ENCODE measurements at places on chromosomes 1 and 21. TPM values are rescaled to one million over a fixed set of nuclear protein-coding genes. Genes with fewer than 3 reads are reported as not detected.

Gene BTBD19
- polyA plus RNA-seq, result not detected

Gene TMPRSS3
- polyA plus RNA-seq, result 5.2 TPM

Gene S100A12
- polyA plus RNA-seq, result not detected

Gene PTBP2
- 89.2 TPM for polyA plus RNA-seq

Gene CLDN17
- polyA plus RNA-seq, result not detected

Gene SELENBP1
- 0.83 TPM for polyA plus RNA-seq

Gene TNFRSF14
- polyA plus RNA-seq, result not detected

Gene LRRC47
- 11.7 TPM for polyA plus RNA-seq

Gene CLCA2
- not detected for polyA plus RNA-seq

Gene KRTAP13-2
- not detected for polyA plus RNA-seq

Gene CFAP74
- 1.2 TPM for polyA plus RNA-seq

Gene OLIG1
- 6.2 TPM for polyA plus RNA-seq

Gene ELAPOR1
- polyA plus RNA-seq, result 2.1 TPM

Gene CLDN14
- not detected for polyA plus RNA-seq

Gene XCL2
- not detected for polyA plus RNA-seq

Gene PARK7
- 1,137 TPM for polyA plus RNA-seq

Gene IQCC
- polyA plus RNA-seq, result not detected

Gene PALMD
- polyA plus RNA-seq, result 0.30 TPM

Gene RPE65
- polyA plus RNA-seq, result not detected

Gene EXO5
- not detected for polyA plus RNA-seq

Gene L1TD1
- polyA plus RNA-seq, result not detected

Gene AUNIP
- polyA plus RNA-seq, result not detected

Gene BCAR3
- 1.6 TPM for polyA plus RNA-seq

Gene LRRC53
- polyA plus RNA-seq, result 1.6 TPM

Gene DDR2
- polyA plus RNA-seq, result 1.1 TPM

Gene SPRR1A
- not detected for polyA plus RNA-seq

Gene CHIA
- polyA plus RNA-seq, result not detected

Gene KRTAP12-2
- not detected for polyA plus RNA-seq

Gene SLC1A7
- polyA plus RNA-seq, result not detected

Gene C4BPB
- not detected for polyA plus RNA-seq

Gene SH2D1B
- not detected for polyA plus RNA-seq

Gene ANGPTL3
- polyA plus RNA-seq, result not detected

Gene SPATA6
- 5.1 TPM for polyA plus RNA-seq

Gene EDN2
- not detected for polyA plus RNA-seq

Gene HES2
- polyA plus RNA-seq, result not detected

Gene TCHH
- polyA plus RNA-seq, result not detected

Gene ADGRL4
- 0.76 TPM for polyA plus RNA-seq

Gene DNASE2B
- polyA plus RNA-seq, result not detected

Gene KIF14
- 0.17 TPM for polyA plus RNA-seq

Gene DNAH14
- polyA plus RNA-seq, result not detected

Gene FALEC
- not detected for polyA plus RNA-seq

Gene PRDX1
- polyA plus RNA-seq, result 247 TPM

Gene ATP1A2
- polyA plus RNA-seq, result 60.5 TPM

Gene NGF
- 0.62 TPM for polyA plus RNA-seq

Gene ANKRD34A
- polyA plus RNA-seq, result 10.7 TPM

Gene S100A7
- polyA plus RNA-seq, result not detected

Gene CDKN2C
- polyA plus RNA-seq, result 3.1 TPM

Gene CD53
- not detected for polyA plus RNA-seq

Gene GBP7
- not detected for polyA plus RNA-seq
